ENCODE measurements at places on chromosomes 1 and 21.
A peak's percentile ranks its signal among the peaks of the same experiment; 100 is the strongest.

- no peak for DNase-seq
Observed at GRCh38 chr1:50522691-50523342, 99.6 kb upstream of the DMRTA2 start.

DNA sequence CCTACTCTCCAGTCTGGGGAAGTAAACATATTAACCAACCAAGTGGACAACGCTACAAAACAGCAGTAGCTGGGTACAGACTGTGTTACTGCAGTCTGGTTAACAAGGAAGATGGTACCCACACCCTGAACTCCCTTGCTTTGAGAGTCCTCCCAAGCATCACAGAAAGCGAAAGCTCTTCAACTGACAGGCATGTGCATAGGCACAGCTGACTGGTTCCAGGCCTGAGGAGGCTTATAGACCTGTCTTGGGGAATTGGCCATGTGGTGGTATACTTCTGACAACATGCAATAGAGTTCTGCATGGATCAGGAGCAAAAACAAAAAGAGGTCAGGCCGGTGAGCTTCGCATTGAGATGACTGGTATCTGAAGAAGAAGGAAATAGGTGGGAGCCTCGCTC, 17.4 kb downstream of the LMX1A start:
- no peak for DNase-seq

GRCh38 chr21:27225151-27225550, 258.3 kb upstream of the ADAMTS5 start:
- DNase-seq, result peak; percentile 63

DNA sequence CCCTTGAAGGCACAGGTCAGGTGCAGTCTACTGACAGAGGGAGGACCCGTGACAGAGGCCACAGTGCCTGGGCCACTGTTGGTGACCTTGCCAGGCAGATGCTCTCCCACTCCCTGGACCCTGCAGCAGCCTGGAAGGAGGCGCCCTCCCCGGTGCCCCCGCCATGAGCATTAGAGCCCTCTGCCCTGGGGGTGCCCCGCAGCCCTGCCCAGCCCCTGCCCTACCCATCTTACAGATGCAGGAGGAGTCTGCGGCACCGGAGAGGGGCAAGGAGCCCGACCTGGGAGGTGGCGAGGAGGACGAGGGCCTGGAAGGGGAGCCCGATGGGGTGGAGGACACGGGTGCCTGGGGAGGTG, 9.7 kb upstream of the SMIM1 start:
- DNase-seq, result no peak
